ENCODE measurements at places on chromosomes 2 and 18.
A peak's percentile ranks its signal among the peaks of the same experiment; 100 is the strongest.

- DNase-seq: no peak
These were observed 47.5 kb upstream of the HNRNPA3 start for GRCh38 chr2:177165061-177165583.

GRCh38 chr18:33201509-33201926 is 239.0 kb downstream of the CCDC178 start:
- no peak for DNase-seq

DNA sequence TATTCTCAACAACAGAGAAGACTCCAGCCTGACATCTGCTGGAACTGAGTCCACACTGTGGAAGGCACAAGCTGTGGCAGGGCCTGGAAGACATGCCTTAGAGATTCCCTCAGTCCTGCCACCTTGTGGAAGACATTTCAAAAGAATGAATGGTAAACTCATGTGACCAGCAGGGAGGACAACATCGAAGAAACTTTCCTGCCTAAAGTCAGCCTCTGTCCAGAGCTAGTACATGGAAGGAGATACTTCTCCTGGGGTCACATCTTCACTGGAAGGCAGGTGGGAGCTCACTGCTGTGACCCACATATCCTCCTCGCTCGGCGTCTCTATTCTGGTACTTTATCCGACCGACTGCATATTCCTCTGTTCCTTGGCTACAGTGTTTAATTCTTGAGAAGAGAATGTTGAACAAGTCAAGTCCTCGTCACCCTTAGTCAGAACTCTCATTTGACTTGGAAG is 59.5 kb downstream of the PUM2 start:
- DNase-seq: peak; percentile 74

- DNase-seq: no peak
These were observed 72.3 kb upstream of the PSME4 start for GRCh38 chr2:54042897-54043620.

DNA sequence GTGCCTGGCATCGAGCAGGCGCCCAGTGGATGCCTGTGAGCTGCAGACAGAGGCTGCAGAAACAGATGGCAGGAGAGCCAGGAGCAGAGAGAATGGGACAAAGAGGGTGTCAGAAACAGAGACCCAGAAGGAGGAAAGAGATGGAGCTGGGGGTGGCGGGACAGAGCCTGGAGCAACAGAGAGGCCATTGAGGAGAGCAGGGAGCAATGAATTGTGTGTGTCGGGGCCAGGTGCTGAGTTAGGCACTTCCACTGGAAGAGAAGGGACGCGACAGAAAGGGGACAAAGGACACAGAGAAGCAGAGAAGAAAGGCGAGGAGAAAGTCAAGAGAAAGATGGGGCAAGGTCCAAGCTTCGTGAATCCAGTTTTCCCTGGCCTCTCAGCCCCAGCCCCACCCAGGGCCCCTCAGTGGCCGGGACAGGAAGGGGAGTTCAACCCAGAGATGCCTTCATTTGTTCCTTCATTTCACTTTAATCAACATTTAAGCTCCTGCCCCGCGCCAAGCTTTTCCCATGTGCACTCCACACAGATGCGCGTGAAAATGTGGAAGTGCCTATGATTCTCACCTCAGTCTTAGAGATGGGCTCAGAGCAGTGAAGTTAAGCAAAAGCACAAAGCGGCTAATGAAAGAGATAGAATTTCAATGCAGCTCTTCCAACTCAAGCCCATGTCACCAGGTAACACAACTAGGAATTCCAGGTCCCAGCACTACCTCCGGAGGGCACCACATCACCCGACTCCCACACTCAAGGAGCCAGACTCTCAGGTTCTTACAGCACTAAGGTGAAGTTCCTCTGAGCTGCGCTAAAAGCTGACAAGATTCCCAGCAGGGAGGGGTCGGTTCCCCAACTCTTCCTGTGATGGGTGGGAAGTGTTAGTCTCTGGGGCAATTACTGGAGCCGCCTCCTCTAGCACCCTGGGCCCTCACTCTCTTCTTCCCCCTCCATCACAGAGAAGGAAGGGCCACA is 55.1 kb downstream of the TNS1 start:
- no peak for DNase-seq

GRCh38 chr2:25587361-25587760 is 86.0 kb downstream of the DTNB start:
- no peak for DNase-seq

DNA sequence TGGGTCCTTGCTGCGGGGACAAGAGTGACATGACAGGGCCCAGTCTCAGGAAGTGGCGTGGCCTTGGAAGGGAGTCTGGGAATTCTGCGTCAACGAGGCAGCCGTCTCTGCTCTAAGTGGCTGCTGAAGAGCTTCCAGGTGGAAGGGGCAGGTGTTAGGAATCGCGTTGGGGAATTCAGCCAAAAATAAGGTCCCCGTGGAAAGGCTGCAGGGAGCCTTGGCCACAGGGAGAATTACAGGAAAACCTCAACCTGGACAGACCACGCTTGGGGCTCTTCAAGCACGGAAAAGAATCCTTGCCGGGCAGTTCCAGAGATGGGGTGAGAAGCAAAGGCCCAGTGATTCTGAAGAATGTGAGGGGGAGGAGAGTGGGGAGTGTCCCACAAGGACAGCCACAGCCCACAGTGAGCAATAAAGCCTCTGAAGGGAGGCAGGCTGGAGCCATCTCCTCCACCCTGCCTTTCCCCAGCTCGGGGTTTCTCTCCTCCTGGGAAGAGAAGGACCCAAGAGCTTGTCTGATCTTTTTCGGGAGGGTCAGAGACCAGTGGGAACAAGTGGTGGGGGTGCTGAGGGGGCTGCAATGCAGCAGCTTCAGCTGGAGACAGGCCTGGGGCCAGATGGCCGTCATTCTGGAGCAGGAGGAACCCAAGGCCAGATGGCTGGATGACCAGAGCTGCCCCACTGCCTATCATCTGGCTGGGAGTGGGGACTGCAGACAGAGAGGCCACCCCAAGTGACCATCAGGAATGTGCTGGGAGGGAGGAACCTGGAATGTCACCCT is 106.4 kb upstream of the SMAD2 start:
- no peak for DNase-seq

GRCh38 chr18:76255070-76255683 is 239.9 kb downstream of the ZNF516 start:
- no peak for DNase-seq

DNA sequence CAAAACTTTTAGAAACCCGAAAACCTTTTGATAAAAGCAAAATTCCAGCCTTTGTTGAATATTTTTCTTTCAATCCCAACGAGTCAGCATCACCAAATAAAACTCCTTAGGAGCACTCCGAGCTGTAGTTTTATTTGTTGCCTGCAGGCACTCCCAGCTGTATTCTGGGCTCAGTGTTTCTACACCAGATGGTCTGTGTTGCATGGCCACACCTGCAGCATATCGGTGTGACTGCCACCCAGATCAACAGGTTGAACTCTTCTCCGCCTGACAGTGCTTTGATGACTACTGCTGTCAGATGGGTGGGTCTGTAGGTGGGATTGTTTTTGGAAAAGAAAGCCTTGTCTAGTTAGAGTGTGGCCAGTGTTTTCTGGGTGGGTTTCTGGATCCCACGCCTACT is 32.7 kb downstream of the APCDD1 start:
- DNase-seq: no peak

Data from HFF-Myc (cell line).